ENCODE measurements at places on chromosomes 12 and 14.

DNA sequence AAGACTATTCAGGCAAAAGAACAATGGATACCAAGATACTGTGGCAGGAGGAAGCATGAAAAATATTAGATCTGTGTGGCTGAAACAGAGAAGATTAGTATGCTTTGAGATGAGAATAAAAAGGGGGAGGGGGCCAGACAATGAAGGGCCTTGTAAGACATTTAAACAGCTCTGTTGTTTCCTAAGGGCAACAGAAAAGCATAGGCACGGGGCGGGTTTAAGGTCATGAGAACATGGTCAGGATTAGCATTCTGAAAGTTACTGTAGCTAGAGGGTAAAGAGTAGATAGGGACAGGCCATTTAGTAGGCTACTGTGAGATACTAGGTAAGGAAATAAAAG is 18.6 kb downstream of the INTS13 start:
- DNase-seq: no peak

DNA sequence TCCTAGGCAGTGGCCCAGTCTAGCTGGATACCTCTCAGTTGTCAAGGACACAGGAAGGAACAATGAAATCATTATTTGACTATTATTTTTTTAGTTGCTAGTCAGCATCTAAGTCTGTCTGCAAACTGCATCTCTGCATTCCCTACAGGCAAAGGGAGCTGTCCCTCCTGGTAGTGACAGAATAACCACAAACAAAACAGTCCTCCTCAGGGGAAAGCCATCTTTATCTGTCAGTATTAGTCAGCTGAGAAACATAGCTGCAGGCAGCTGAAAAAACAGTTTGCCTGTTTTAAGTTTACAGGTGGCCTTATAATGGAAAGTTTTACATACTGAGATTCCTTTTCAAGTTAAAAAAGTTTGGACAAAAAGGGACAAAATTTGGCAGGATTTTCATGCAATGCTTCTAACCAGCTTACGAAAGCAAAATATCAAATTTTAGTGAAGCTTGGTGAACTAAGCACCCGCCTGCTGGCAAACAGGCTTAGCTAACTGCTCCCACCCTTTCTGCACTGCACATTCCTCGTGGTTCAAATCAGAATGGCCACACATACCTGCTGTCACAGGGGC is 29.5 kb downstream of the SLC25A21 start:
- no peak for DNase-seq

DNA sequence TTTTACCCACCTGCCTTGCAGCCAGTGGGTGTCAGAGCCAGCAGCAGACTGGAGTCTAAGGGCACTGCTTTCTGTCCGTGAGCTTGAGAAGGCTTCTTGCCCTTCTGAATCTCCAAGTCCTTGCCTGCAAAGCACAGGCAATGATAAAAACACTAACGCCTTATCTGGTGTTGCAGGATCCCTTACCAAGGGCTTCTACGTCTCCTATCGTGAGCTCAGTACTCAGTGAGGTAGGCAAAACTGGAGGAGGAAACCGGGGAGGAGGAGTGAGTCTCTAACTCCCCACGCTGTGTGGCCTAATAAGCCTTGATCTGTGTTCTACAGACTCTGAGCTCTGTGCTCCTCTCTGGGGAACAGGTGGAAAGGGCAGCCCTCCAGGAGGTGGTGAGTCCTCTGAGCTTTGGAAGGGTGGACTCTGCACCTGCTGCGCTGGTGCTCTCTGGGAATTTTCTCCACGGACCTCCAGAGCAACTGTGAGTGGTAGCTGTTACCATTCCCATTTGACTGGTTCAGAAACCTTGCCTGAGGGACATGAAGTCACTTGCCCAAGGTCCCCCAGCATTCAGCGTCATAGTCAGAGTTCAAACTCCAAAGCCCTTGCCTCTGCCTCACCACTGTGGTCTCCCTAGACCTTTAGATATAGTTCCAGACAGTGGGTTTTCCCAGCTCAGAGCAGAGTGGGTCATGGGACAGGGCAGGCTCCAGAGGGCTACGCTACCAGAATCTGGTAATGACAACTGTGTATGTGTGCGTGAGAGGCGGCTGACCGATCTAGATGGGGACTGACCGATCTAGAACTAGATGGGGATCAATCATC is 7.0 kb upstream of the MARK3 start:
- no peak for DNase-seq

GRCh38 chr12:39048395-39048794 is 143.0 kb upstream of the CPNE8 start:
- DNase-seq: no peak

GRCh38 chr14:48874711-48875110 is 711.5 kb downstream of the RPS29 start:
- DNase-seq: no peak

DNA sequence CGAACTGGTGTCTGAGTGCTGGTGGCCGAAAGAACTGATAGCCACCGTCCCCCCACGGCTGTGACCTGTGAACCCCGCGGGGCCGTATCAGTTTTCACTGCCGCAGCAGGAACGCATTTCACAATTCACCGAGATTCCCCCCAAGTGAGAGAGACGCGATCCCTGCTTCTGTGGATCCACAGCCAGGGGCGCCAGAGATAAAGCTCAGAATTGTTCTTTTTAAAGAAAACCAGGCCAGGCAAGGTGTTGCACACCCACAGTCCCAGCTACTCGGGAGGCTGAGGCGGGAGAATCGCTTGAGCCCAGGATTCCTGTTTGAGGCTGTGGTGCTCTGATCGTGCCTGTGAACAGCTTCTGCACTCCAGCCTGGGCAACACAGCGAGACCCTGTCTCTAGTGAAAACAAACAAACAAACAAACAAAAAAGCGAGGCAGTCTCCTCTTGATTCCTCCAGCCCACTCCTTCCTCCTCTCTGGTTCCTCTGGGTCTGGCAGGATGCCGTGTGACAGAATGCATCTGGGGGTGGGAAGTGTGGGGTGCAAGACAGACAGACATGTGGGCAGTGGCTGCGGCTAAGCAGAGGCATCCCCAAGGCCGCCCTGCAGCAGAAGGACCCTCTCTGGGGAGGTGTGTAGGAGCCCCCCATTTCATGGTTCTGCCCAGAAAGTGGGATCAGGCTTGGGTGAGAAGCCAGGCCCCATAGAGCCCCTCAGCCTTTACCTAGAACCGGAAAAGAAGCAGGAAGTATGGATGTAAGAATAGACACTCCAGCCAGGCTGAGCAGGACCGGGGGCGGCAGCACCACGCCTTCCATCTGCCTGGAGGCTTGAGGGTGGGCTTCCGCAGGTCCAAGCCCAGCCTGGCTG is 39.2 kb upstream of the PPP1R13B start:
- DNase-seq: no peak

- DNase-seq: no peak
Observed at GRCh38 chr14:101006008-101006407, 102.5 kb upstream of the RTL1 start.

DNA sequence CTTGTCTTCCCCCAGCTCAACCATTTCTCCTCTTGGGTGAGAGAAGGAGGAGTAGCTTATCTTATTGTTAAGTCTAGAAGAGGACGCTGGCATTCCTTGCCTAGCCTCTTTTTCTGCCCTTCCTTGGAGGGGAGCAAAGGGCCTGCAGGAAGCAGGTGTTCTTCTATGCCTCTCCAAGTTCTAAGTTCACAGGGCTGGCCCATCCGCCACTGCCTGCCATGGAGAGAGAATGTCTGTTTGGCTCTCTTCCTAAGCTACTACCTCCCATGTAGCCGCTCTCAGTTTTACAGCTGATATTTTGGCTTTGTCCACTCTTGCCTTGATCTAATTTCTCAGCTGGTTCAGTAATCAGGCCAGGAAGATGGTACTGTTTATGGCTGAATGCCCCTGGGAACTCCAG is 201.2 kb downstream of the NTF3 start:
- DNase-seq: no peak

DNA sequence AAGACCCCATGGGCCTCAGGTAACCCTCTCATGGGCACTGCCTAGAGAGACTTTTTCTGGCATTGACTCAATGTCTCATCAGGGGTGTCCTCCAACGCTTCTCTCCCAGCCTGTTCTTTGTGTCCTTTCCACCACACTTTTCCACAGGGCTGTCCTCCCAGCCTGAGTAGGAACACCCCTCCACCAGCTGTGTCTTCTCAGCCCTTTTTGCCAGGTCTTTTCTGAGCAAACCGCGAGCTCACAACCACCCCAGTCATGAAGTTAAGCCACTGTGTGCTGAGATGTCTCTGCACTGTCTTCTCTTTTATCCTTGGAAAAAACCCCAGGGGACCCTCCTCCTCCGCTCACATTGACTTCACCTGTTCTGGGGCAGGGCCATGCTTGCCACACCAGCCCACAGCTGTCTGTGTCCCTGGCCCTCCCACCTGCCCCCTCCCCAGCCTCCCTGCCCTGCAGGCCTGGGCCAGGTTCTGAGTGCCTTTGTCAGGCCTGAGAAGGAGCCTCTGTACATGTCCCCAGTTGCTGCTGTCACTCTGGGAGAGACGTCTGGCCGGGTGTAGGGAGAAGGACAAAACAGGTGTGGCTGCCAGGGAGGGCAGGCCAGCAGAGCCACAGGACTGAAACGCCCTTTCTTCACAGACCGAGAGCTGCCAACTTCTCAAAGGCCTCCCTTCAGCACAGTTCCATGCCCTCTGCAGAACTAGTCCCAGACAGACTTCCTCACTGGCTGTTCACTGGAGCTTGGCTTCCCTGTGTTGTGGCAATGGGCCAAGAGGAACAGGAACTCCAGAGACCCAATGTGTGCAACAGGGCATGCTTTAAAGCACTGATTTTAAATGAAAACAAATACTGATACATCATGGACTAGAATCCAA is 50.5 kb upstream of the PNMA1 start:
- DNase-seq: no peak

- no peak for DNase-seq
Observed at GRCh38 chr12:119621878-119622277, 28.3 kb downstream of the TMEM233 start.

GRCh38 chr12:47775100-47775911 is 2.3 kb downstream of the SLC48A1 start:
- DNase-seq: no peak

GRCh38 chr14:60485598-60486251 is at the start of gene C14orf39:
C14orf39 (minus strand) TSS chr14:60486063; CDS start chr14:60485078, 985 bp downstream.
- peak; percentile 26 for DNase-seq

- no peak for DNase-seq
Observed at GRCh38 chr12:114404926-114405518, 922 bp downstream of the TBX5 start.

DNA sequence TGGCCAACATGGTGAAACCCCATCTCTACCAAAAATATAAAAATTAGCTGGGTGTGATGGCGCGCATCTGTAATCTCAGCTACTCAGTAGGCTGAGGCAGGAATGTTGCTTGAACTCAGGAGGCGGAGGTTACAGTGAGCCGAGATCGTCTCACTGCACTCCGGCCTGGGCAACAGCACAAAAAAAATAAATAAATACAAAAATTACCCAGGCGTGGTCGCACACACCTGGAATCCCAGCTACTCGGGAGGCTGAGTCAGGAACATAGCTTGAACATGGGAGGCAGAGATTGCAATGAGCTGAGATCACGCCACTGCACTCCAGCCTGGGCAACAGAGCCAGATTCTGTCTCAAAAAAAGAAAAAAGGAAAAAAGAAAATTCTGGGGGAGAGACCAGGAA is 80.1 kb downstream of the PHETA1 start:
- DNase-seq: no peak

DNA sequence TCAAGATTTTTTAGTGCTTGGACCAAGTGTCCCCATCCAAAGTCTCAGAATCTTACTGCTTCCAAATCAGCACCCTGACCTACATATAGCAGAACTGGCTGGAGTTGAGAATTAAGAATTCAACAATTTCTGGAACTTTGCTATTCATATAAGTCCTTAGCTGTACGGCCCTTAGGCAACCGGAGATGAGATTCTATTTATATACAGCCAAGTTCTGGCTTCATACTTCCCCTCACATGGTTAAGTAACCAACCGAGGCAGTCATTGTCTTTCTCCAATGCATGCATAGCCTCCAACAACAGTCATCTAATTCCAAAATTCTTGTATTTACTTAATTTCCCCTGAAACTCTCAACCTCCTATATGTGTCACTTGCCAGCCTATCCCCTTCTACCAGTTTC is 76.6 kb downstream of the SINHCAF start:
- DNase-seq: no peak

DNA sequence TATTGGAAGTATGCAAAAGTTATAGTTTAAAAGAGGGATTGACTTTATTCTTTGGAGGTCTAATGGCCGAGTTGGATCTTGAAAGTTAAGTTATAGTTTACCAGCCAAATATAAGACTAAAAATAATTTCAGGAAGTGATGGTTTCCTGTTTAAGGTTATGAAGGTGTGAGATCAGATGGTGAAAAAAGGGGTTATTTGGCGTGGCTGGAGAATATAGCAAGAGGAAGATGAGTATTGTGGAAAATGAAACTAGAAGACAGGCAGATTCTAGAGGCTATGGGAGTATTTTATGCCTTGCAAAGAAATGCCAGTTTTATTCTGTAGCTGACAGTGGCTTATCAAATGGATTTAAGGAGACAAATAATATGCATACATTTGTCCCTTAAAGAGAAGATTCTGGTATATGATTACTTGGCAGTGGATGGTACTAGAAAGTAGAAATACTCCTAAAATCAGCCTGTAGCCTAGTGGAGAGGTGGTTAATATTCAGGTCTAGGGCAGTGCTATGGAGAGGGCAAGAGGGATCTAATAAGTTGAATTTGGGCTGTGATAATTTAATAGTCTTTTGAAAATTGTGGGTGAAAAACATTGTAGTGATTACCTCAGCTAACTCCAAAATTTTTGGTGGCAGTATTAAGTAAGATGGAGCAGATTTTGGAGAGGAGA is 1091.8 kb upstream of the ATXN7L3B start:
- DNase-seq: no peak

DNA sequence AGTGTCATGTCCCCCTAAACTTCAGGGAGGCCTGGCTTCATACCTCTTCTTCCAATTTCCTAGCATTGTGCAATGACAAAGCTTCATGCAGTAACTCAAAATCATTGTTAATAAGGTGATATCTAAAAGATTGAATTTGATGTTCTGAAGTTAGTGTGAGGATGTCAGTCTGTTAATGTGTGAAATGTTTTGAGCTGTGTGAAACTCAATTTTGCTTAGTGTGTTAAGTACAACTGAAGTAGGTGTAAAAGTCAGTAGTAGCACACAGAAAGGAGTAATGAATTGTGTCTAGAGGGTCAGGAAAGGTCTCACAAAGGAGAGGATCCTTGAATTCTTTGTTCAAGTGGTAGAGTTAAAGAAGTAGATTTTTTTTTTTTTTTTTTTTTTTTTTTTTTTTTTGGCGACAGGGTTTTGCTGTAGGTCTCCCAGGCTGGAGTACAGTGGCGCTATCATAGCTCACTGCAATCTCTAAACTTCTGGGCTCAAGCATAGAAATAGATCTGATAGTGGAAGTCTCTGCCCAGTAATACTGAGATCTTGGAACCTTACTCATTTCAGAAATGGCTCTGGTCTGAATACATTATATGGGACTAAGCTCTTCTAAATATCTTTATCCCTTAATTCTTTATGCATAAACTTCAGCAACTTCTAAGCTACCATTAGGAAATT is 63.9 kb downstream of the FUT8 start:
- DNase-seq: no peak
